ENCODE measurements at places on chromosomes 3 and 15. TPM values are rescaled to one million over a fixed set of nuclear protein-coding genes. Genes with fewer than 3 reads are reported as not detected.

Gene ALDH1A2
- total RNA-seq = 71.2 TPM

Gene NTRK3
- total RNA-seq = 10.7 TPM

Gene WWTR1
- total RNA-seq = 46.5 TPM

DNA sequence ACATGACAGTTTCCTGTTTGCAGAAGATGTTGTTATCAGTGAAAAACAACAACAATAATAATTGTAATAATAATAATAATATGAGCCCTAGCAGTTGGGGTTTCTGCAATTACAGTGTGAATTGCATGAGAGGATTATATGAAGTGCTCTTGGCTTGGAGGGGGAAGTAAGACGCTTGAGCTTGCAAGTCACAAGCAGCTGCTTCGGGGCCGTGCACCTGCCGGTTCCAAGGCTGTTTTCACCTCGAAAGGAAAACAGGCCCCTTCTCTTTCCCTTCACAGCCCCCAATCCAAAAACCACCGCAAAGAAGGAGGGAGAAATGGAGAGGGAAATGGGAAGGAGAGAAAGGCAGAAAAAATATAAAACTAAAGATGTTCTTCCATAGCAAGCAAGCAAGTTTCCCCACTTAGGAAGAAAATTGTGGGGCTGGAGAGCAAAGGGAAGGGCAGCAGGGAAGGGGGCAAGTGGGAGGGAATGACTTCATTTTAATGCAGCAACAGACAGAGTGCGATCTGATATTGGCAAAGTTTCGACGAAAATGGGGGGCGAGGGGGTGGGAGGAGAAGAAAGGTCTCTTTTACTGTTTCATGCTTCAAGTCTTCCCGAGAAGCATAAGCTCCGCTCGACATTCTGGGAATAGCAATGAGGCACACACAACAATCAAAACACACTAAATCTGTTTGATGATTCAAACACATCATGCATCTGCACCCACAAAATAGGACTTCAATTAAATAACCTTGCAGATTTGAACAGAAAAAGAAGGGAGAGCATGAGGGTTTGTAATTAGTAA lies 284.2 kb upstream of the ATP11B start:
- no peak overlapping the region for H3K4me3 ChIP-seq
- no peaks in the 10 kb centered on the region for H3K27me3 ChIP-seq
- no peak for DNase-seq
- no peak overlapping the region for H3K27ac ChIP-seq
- no peaks in the 10 kb centered on the region for H3K4me1 ChIP-seq

- H3K4me1 ChIP-seq = peaks cover 6% of the 10 kb centered on the region
- H3K27ac ChIP-seq = no peak overlapping the region
- H3K27me3 ChIP-seq = no peaks in the 10 kb centered on the region
- no peak for DNase-seq
Measured at GRCh38 chr3:102158080-102158740, 276.6 kb upstream of the ZPLD1 start.

GRCh38 chr3:177419904-177420601 lies 222.8 kb upstream of the TBL1XR1 start:
- no peaks in the 10 kb centered on the region for H3K4me1 ChIP-seq
- no peak for DNase-seq
- H3K27me3 ChIP-seq = no peaks in the 10 kb centered on the region
- H3K4me3 ChIP-seq = no peak overlapping the region
